Inflammatory macrophage treated with lipopolysaccharide for 4 hours (primary cell): ENCODE measurements at places on chromosomes 2 and 18.

DNA sequence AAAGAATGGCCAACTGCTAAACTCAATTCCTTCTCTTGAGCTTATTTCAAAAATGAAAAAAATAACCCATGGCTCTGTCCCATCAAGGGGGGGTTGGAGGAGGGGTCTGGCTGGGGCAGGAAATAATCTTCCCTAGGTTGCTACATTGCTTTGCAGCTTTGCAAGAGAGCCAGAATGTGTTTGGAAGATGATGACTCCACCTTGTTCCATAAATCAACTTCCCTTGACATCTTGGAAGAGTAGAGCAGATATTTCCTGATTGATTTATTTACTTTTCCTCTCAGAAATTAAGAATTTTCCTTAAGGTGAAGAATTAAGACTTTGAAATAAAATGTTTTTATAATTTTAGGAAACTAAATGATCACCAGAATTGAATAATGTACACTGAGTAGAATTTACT, 41.3 kb downstream of the ESCO1 start:
- no peak for DNase-seq

- DNase-seq, result no peak
These were observed 179.4 kb upstream of the AGAP1 start for GRCh38 chr2:235314371-235314930.

DNA sequence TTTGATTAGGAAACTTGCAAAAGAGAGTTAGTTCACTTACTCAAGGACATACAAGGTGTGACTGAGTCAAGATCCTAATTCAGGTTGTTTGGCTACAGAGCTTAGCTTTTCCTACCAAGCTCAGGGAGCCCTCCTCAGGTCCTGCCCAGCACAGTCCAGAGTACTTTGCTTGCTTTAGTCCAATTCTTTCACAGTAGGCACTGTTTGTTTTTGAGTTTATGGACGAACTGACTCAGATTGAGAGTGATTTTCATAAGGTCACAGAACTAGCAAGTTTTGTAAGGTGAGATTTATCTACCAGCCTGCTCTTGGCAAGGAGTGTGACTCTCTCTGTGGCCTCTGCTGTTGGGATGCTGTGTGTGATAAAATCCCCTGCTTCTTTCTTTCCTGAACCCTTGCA, 310.5 kb downstream of the PTPRM start:
- DNase-seq, result no peak

GRCh38 chr2:217014328-217015105, 154.7 kb upstream of the TNP1 start:
- DNase-seq, result no peak

DNA sequence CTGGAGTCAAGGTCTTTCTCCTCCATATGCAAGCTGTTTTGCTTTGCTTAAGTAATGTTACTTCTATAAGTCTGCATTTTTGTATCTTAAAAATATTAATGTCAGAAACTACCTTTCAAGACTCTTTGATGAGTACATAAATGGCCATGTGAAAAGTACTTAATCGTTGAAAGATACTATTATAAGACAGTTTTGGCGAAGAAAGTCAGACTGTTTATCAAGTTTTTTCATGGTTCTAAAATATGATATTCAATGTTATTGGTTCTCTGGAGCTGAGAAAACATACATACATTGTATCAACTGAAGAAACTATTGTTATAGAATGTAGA, 25.1 kb downstream of the FBXO48 start:
- DNase-seq, result no peak

DNA sequence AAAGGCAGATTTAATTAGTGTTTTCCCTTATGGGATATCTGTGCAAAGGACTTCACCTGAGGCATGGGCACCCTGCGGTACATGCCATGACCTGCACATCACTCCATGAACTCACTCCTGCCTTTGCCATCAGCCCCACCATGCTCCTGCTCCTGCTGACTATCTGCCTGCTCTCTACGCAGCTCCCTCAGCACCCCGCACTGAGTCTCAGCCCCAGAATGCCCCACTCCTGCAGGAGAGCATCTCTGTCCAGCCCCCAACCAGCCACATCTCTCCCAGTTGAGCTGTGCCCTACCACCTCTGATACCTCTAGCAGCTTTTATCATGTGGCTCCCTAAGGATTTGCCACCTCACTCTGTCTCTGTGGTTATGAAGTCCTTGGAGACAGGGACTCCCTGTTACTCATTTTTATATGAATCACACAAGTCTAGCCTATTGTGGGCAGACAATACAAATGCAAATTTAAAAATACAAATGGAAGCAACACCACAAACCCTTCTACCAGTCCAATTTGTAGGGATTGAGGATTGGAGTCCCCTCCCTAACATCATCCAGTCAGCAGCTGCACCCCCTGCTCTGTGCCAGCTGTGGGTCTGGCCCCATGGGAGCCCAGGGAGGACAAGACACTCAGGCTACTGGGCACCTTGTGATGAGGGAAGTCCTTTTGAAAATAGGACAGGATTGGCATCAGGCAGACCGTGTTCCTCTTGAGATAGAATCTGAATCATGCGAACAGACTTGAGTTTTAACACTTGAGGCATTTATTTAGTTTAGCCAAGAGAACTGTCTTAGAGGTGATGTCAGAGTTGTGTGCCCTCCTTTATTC, 689.6 kb upstream of the HS6ST1 start:
- DNase-seq, result no peak

DNA sequence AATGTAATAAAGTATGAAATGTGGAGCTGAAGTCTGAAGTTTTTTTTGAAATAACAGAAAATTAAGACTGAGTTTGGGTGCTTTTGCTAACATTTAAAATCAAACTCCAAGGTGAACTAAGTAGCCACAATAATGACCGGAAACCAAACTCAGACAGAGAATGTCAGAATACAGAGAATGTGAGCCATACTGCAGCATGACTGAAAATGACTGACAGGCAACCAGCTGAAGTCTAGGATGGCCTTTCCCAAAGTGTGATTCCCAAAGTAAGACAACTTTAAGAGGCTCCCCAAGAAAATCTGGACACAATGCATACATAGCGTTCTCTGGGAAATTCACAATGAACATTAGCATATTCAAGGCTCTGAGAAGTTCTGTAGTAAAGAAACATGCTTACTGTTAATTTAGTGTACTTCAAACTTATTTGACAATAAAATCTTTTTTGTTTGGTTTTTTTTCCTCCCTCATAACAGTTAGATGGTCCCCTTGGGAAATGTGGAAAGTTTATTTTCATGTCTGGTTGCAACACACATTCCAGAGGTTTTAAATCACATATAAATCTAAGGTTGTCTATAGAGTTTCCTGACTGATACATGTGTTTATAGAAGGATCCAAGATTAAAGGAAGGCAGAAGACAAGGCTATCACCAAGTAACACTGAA, 28.6 kb downstream of the PLA2R1 start:
- no peak for DNase-seq

- DNase-seq, result no peak
These were observed 90.5 kb upstream of the TMEM247 start for GRCh38 chr2:46388881-46389280.

GRCh38 chr18:35334212-35334611, 10.0 kb downstream of the ZNF24 start:
- no peak for DNase-seq

DNA sequence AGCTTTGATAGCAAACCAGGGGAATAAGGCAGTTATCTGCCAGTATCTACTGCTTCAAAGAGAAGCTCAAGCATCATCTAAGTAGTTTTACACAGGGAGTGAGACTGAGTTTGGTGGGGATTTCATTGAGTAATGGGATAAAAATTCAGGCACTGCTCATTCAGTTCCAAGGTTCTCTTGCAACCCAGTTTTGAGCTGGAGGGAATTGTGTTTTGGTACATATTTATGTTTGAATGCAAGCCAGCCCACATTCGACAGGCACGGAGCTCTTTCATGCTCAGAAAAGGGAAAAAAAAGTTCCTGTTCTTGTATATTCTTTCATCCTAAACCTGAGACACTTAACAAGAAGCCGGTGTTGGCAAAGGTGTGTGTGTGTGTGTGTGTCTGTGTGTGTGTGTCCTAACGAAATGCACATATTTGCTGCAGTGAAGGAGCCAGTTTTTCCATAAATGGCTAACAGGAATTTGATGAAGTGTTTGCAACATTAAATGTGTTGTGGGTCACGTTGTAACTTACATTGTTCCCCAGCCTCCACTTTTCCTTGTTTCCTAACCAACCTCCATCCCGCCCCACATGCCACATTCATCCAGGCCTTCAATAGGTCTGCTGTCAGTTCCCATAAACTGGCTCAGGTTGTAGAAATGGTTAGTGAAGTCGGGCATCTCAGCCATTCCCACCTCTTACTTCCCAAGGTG, 311.1 kb downstream of the TXNL1 start:
- no peak for DNase-seq

DNA sequence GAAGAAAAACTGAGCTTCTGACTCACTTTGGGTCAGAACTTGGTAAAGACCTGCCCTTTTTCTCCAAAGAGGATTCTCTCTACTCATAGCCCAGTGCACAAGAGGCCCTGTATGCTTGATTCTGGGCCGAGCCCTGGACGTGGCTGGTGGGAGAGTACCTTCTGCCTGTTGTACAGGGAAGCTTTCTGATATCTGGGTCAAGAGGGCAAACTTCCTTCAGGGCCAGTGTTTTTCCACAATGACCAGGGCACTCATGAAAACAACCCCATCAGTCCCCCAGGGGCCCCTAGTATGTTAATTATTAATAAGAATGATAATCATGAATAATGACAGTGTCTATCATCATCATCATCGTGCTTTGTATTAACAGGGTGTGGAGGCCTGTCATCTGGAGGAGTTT, 90.0 kb downstream of the TGFA start:
- DNase-seq, result no peak

DNA sequence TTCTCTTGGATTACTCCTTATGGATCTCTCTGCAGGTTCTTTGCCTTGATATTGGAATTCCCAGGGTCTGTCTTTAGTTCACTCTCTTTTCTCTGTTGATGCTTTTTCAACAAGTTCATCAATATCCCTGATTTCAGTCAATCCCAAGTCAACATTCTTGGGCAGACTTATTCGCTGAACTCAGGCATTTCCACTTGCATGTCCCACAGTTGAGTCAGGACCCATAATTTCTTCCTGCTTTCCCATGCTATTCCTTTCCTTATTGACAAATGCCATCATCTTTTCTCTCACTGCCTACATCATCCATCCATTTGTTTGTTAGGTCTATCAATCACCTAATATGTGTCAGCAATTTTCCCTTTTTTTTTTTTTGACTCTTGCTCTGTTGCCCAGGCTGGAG, 11.6 kb downstream of the GPD2 start:
- DNase-seq, result no peak

DNA sequence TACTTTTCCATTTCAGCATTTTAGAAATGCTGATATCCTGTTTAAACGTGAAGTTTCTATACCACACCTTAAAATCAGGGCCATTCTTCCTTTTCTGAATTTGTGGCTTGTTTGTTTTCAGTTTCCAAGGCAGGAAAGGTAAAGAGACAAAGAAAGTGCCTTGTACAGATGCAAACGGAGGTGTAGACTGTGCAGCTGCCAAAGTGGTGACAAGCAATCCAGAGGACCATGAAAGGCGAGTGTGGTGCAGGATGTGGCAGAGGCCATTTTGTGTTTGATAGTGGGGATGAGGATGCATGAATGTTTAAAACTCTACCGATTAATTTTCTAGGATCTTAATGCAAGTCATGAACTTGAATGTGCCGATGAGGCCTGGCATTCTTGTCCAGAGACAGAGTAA, 733 bp downstream of the C2orf74 start:
- no peak for DNase-seq

DNA sequence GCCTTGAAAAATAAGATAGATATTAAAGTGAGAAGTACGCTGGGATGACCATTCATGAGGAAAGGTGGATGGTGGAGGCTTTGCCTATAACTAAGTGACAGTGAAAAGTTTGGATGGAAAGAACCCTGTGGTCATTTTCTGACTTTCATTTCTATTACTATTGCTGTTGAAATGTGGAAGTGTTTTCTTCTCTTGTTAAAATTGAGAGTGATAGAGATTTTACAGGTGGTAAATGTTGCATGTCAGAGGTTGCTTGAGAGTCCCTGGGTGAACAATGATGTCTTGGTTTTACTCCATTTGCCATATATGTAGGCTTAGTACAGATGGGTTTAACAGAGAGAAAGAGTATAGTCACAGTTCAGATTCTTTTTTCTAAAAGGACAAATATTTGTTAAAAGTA, 18.4 kb downstream of the NCOA1 start:
- DNase-seq, result no peak

DNA sequence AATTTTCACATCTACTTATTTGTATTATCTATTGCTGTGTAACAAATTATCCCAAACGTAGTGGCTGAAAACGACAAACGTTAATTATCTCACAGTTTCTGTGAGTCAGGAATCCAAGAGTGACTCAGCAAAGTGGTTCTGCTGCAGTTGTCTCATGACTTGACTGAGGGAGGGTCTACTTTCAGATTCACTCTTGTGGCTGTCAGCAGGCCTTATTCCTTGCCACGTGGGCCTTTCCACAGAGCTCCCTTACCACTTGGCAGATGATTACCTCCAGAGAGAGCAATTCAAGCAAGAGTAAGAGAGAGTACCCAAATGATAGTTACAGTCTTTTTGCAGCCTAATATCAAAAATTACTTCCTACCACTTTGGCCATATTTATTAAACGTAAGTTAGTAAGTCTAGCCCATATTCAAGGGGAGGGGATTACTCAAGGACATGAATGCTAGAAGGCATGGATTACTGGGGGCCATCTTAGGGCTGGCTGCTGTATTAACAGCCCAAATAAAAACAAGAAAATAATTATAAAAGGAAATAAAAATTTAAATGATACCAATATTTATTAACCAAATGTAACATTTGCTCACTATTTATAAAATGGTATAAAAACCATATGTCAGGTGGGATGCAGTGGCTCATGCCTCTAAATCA, 48.7 kb upstream of the NBEAL1 start:
- DNase-seq, result peak; percentile 94

- no peak for DNase-seq
These were observed 53.2 kb downstream of the ICA1L start for GRCh38 chr2:202818321-202818720.

GRCh38 chr2:207238831-207239701, 73.3 kb upstream of the KLF7 start:
- DNase-seq, result peak; percentile 95

DNA sequence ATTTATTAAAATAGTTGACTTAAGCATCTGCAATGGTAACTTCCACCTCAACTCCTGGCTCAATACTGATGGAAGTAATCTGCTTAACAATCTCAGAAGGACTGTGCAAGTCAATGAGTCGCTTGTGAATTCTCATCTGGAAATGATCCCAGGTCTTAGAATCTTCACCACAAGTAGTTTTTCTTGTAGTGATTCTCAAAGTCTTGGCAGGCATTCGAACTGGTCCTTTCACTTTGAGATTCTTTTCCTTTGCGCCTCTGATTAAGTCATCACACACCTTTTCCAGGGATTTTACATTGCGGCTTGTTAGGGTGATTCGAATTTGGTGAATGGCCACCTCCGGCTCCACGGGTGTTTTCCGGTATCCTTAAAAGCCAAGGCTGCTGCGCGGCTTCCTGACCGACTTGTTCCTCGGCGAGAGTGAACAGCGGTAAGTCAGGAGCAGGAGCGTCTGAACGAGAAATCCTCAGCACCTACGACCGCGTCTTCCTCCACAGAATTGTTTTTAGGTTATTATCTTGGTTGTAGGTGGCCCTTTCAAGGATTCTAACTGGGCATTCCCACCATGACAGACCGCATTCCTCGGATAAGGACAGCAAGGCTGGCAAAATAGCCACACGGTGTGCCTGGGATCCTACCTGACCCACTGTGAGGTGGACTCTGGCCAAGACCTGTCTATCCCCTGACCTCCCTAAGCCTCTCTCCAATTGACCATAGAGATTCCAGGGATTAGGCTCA, 23.8 kb upstream of the SLC20A1 start:
- DNase-seq, result no peak
